ENCODE measurements at places on chromosomes 11 and 22.

- DNase-seq, result no peak
These were observed 53.3 kb downstream of the MRTFA start for GRCh38 chr22:40583053-40583741.

DNA sequence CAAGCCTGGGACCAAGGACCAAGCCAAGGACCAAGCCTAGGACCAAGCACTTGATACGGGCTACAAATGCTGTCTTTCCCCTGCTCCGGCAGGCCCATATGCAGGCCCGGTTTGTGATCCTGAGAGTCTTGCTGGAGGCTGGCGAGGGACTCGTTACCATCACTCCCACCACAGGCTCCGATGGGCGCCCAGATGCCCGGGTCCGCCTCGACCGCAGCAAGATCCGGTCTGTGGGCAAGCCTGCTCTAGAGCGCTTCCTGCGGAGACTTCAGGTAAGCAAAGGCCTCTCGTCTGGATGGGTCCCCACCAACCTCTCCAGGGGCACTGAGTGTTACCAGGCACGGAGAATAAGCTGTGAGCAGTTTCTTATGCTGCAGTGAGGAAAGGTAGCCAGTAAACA lies 13.2 kb upstream of the BBS1 start:
- no peak for DNase-seq

GRCh38 chr22:24230911-24231656 lies 13.8 kb downstream of the GGT5 start:
- DNase-seq, result peak; percentile 38

- DNase-seq, result no peak
These were observed 122.5 kb upstream of the ZC3H12C start for GRCh38 chr11:109970516-109971183.

- no peak for DNase-seq
These were observed 103.9 kb downstream of the SEZ6L start for GRCh38 chr22:26273011-26273675.

Measured in activated naive CD8-positive, alpha-beta T cell treated with anti-CD3 and anti-CD28 coated beads, Interleukin-2, amount 50 U/mL, for 16 hours (primary cell).